ENCODE measurements at places on chromosomes 1 and 21.

DNA sequence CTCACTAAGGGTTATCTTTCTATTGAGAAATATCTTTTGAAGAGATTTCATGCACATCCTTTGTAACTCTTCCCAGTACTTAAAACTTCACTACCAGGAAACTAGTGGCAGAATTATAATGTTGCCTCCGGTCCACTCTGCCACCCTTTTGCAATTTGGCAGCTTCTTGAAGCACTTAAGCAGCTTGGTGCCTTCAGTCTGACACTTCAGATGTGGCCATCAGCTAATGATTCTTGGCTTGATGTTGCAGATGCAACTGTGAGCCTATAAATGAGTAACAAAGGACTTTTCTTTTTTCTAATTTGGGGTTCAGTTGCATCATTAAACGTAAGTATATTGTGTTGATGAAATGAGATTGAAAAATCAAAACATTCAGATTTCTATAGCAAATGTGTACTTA lies 187.5 kb upstream of the C21orf91 start:
- DNase-seq = no peak

GRCh38 chr21:25881524-25882376 lies 147.0 kb downstream of the GABPA start:
- DNase-seq = peak; percentile 66

- no peak for DNase-seq
These were observed 7.9 kb upstream of the ELF3 start for GRCh38 chr1:202002507-202002906.

GRCh38 chr1:48026275-48026674 lies 29.1 kb upstream of the TRABD2B start:
- DNase-seq = no peak

DNA sequence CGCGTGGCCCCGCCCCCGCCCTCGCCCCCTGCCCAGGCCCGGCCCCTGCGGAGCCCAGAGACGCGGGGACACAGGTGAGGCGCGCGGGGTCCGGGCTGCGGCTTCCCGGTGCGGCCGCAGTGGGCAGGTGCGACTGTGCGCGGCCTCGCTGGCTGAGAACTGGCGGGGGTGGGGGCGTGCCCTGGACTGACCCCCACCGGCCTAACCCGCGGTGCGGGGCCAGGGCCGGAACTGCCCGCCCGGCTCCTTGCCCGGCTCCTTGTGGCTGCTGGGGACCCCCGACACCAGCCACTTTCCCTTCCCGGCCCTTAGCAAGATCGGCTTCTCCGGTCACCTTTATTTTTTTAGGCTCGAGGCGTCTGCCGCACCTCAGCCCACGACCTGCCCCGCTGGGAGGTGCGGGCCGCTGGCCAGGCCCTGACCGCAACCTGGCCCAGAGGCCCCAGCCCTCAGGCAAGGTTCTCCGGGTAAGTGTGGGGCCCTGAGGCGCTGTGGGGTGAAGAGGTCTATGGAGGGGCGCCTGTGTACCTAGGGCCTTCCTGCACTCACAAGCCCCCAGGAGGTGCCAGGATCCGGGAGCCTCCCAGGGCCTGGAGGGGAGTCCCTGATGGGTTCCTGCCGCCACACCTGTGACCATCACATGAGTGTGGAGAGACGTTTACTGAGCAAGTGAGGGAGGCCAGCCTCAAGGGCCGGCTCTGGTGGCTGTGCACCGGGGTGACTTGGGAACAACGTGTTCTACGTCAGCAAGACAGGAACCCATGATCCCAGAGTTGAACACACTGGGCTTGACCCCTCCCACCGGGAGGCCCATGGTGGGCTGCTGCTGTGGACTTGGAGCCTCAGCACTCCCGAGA lies at the start of gene SMIM1:
Gene SMIM1, plus strand, starts transcription at position 35 of the 857 bp plus-strand sequence. CDS start 2,625 bp downstream, outside the sequence.
- DNase-seq = no peak

GRCh38 chr1:150650193-150650592 lies 20.8 kb upstream of the ENSA start:
- DNase-seq = no peak

GRCh38 chr1:54355931-54356679 lies 50.1 kb downstream of the SSBP3 start:
- DNase-seq = no peak

DNA sequence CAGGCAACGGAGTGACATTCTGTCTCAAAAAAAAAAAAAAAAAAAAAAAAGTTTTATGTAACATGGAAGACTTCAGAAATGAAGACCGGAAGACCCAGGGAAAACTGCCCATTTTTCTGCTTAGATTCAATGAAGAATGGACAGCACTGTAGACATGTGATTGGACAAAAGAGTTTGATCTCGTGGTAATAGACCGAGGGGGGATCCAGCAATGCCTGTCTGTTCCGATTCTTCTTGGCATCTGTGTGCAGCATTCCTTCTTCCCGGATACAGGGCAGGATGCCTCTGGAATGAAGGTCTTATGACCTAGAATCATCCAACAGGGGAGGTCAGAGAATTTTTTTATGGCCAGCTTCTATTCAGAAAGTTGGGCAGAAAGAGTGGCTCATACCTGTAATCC lies 5.6 kb upstream of the LYST start:
- no peak for DNase-seq

- DNase-seq = no peak
These were observed 16.9 kb downstream of the SLC19A1 start for GRCh38 chr21:45525153-45525909.

GRCh38 chr1:8671306-8671917 lies 146.0 kb downstream of the RERE start:
- peak; percentile 79 for DNase-seq

DNA sequence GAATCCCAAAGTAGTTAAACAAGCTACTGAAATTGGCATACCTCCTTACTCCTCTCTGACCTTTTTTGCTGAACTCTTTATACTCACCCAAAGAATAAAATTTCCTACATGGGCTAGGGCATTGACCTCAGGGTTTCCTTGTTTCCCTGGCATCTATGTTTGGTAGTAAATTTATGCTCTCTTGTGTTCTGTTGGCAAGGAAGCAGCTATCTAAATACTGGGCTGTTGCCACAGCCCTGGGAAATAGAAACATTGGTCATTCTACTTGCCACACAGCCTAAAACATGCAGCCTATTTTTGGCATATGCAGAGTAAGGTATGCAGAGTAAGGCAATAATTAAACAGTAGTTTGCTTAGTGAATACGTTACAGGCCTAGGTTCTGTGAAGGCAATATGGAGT lies 351.4 kb downstream of the HLX start:
- no peak for DNase-seq

DNA sequence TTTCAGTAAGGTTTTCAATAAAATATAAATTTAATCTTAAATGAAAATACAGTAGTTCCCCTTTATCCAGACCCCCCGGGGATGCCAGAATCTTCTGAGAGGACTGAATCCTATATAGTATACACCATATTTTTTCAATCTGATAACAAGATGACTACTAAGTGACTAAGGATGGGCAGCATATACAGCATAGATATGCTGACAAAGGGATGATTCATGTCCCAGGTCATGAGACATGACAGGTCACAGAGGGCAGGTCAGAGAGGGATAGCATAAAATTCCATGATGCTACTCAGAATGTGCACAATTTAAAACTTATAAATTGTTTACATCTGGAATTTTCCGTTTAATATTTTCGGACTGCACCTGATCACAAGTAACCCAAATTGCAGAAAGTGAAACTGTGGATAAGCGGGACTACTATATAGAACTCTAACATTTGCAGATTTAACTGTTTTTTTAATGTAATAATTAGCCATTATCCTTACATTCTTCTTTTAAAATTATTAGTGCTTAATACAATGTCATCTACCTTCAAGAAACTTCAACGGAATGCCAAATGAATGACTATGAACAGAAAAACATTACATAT lies 48.8 kb downstream of the LRRC40 start:
- peak; percentile 92 for DNase-seq

- DNase-seq = no peak
These were observed 119.2 kb downstream of the PBX1 start for GRCh38 chr1:164678136-164678700.

DNA sequence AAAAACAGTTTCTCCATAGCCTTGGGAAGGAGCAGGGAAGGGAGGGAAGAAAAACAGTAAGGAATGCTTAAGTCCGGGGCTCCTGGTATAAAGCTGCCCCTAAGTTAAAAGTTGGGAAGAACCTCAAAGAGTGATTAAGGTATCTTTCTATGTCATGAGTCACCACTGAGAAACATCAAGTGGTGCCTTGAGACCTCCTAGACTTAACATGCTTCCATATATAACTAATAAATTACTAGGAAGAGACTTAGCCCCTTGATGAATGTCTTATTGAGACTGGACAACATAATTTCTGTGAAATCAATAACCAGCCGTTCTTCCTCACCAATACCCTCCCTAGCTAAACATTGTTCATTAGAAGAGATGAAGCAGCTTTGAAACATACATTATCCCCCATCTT lies 121.8 kb upstream of the SLC44A3 start:
- DNase-seq = peak; percentile 76

DNA sequence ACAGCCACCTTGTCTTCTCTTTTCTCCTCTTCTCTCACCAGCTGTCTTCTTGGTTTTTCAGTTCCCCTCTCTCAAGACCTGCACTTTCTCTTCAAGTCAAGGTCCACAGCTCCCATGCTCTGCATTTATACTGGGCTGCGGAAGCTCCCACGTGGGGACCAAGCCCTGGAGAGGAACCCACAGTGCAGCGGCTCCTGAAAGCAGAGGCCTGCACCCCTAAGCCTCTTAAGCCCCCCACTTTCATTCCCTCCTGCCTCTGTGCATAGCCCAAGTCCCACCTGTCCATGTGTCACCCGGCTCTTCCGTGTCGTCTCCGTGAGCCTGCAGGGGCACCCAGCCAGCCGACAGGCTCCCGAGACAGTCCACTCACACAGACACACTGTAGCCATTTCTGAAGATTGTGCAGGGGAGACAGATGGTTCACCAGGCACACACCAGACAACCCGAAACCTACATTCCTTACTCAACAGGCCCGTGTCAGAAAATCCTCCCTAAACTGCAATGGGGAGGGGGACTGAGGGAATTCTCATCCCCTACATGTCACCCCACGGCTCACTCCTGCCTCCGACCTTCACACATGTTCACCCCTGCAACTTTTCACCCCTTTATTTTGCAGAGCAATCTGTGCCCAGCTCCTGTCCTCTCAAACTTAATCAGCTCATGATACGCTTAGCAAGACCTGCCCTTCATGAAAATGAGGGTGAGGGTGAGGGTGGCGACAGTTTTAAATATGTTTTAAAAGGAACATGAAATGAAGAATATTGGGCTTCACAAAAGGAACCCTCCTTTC lies 6.3 kb downstream of the MX2 start:
- DNase-seq = no peak

- DNase-seq = no peak
These were observed 7.8 kb downstream of the ANGPTL7 start for GRCh38 chr1:11196945-11197344.

- DNase-seq = no peak
These were observed 447 bp upstream of the PAQR6 start for GRCh38 chr1:156248323-156248683.

DNA sequence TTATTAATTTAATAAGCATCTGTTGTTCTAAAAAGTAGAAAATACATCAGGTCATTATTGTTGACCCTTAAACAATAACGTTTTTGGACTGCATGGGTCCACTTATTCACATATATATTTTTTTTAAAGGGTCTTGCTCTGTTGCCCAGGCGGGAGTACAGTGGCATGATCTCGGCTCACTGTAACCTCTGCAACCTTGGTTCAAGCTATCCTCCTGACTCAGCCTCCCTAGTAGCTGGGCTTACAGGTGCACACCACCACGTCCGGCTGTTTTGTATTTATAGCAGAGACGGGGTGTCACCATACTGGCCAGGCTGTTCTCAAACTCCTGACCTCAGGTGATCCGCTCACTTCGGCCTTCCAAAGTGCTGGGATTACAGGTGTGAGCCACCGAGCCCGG lies 53.0 kb downstream of the DAP3 start:
- no peak for DNase-seq

GRCh38 chr1:187721216-187721615 lies 892.5 kb downstream of the PLA2G4A start:
- no peak for DNase-seq

- no peak for DNase-seq
These were observed 7.7 kb downstream of the EPRS1 start for GRCh38 chr1:220038640-220039039.

- no peak for DNase-seq
These were observed 677 bp upstream of the HSD11B1 start for GRCh38 chr1:209703834-209704504.

- DNase-seq = peak; percentile 66
These were observed 1.4 kb downstream of the GUK1 start for GRCh38 chr1:228141226-228142044.

GRCh38 chr1:173062150-173062938 lies 11.6 kb upstream of the TNFSF18 start:
- peak; percentile 97 for DNase-seq

DNA sequence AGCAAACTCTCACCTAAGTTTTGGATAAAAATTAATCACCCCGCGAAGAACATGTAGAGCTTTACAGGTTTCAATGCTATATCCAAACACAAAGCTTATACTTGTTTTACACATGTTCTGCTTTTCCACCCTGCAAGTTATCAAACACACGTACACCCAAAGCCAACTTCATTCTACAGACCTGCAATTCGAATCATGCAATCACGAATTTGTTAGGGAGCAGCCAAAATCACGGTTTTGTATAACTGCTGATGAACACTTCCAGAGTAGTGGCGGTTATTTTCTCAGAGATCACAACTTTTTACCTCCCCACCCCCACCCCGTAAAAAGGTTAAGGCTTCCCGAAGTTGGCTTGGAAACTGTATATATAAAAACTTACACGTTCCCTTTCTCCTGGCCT lies 1.4 kb downstream of the HMGN1 start:
- no peak for DNase-seq

- peak; percentile 19 for DNase-seq
These were observed 204.3 kb downstream of the SMYD3 start for GRCh38 chr1:246302711-246303317.

DNA sequence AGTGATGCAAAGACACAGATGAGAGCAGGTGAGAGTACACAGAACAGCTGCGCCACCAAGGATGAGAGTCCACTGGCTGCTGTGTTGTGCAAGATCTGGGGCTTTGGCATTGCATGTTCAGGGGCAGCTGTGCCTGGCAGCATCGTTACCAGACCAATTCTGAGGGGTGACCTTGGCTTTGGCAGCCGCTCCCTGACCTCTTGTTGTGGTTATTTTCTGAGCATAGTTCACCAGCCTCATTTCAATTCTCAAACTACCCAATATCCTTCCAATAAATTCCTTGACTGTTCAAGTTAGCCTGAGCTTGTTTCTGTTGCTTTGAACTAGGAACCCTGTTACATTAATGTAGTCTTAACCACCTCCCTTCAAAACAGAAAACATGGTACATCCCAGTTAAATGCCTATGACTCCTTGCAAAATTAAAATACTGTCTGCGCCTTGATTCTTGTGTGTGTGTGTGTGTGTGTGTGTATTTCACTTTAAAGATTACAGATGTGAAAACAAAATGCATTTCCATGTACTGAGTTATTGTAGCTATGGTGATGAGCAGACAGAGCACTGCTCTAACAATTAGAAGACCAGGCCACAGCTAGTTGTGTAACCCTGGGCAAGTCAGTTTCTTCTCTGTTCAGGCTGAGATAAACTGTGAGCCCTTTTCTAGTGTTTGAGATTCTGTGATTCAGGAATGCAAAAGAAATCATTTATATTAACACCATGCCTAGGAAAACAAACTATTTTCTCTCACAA lies 106.3 kb upstream of the GUCA2B start:
- DNase-seq = no peak
